ENCODE measurements at places on chromosomes 7 and 10.

DNA sequence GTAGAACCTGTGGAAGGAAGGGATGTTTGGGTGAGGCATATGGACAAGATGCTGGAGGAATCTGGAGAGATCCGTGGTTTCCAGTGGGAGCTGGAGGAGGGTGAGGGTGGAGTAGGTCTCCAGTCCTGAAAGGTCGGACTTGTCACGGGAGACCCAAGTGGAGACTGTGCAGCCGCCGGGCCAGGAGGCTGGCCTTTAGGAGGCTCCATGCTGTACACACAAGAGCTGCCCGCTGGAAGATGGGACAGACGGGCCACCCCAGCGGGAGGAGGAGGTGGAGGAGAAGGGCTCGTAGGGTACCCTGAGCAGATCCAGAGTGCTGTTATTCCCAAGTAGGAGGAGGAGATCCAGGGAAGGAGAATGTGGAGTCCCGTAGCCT, 106.7 kb downstream of the NKX6-2 start:
- DNase-seq: no peak

GRCh38 chr10:34297541-34298345, 517.4 kb downstream of the PARD3 start:
- DNase-seq: peak; percentile 22

- DNase-seq: peak; percentile 60
Observed at GRCh38 chr7:48424731-48425130, 253.5 kb downstream of the ABCA13 start.

- no peak for DNase-seq
Observed at GRCh38 chr10:75394221-75394620, 7.3 kb downstream of the ZNF503 start.

- DNase-seq: no peak
Observed at GRCh38 chr7:37511915-37512314, 63.3 kb upstream of the ELMO1 start.

DNA sequence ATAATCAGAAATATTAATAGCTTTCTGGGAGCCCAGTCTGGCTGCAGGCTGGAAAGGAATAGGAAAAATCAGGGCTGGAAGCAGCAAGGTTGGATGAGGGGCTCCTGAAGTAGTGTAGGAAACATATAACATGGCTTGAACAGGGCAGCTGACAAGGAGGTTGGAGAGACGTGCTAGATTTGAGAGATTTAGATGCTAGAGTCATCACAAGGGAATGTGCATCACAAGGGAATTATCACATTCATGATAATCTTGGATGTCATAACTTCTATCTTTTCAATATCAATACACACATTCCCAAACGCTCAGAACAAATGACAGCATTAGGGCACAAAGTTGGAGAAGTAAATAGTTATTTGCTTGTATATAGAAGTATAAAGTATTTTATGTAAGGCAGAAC, 120.9 kb upstream of the EGFR start:
- no peak for DNase-seq

DNA sequence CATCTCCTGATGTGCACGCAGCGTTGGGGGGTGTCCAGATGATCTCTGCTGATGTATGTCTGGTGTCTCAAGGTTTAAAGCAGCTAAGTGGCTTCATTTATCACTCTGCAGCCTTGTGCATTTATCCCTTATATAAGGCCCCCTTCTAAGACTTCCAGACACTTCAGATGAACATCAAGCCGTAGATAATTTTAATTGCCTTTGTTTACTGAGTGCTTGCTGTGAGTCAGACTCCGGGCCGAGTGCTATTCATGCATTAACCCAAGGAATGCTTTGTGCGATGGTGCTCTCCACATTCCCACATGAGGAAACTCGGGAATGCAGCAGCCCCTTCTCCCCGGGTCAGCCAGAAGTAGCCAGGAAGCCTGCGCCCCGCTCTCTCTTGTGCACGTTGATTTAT, 328.6 kb upstream of the COBL start:
- DNase-seq: no peak

DNA sequence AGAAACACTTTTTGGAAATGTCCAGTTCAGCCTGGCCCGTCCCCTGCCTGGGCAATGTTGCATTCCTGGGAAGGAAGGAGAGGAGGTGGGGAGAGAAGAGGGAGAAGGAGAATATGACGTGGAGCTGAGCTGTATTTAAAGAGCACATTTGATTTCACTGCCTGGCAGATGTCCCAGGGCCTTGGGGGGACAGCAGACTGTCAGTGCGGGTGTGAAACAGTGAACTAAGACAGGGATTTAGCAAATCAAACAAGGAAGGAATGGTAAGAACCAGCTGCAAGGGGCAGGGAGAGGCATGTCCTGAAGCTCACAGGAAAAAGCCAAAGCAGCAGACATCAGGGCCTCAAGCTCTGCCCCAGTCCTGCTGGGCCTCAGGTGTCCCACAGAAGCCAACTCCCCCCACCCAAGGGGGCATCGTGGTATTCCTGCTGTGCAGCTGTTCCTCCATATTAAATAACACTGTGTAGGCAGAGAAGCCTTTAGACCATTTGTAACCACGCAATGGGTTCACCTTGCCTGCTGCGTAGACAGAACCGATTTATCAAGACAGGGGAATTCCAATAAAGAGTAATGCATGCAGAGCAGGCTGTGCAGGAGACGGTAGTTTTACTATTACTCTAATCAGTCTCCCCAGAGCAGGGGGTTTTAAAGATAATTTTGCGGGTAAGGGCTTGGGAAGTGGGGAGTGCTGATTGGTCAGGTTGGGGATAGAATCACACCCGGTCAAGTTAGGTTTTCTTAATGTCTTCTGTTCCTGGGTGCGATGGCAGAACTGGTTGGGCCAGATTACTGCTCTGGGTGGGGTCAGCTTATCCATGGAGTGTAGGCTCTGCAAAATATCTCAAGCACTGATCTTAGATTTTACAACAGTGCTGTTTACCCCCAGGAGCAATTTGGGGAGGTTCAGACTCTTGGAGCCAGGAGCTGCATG, 18.3 kb downstream of the LEP start:
- no peak for DNase-seq

GRCh38 chr7:18978108-18978495, 139.3 kb downstream of the TWIST1 start:
- no peak for DNase-seq

DNA sequence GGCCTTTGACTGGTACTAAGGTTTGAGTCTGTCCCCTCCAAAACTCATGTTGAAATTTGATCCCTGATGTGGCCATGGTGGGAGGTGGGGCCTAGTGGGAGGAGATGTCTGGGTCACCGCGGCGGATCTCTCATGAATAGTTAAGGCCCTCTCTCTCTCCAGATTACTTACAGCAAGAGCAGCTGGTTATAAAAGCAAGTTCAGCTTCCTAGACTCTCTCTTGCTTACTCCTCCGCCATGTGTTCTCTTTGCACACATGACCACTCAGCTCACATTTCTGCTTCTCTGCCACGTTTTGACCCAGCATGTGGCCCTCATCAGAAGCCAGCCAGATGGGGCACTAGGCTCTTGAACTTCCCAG, 29.9 kb upstream of the ZMIZ1 start:
- no peak for DNase-seq

GRCh38 chr10:103998805-103999204, 31.9 kb downstream of the SLK start:
- DNase-seq: no peak

DNA sequence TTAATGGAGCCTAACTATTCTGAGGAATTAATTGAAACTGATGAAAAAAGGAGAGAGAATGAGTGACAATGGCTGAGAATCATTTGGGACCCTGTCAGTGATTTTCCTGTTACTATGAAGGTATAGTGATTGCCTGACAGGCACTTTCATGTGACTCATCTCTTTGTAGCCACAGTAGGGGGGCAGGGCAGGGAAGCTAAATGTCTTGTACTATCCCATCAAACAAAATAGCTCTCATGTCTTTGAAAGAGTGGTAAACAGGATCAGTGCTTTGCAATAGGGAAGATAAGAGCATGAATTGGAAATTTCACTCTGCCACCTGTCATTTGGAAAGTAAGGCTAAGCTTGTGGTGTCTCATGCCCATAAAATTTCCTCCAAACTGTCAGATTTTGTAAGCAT, 94.5 kb upstream of the GSDME start:
- no peak for DNase-seq

- no peak for DNase-seq
Observed at GRCh38 chr10:5965266-5965665, 12.1 kb downstream of the IL15RA start.

GRCh38 chr10:7593905-7594304, 72.9 kb downstream of the ITIH5 start:
- no peak for DNase-seq

DNA sequence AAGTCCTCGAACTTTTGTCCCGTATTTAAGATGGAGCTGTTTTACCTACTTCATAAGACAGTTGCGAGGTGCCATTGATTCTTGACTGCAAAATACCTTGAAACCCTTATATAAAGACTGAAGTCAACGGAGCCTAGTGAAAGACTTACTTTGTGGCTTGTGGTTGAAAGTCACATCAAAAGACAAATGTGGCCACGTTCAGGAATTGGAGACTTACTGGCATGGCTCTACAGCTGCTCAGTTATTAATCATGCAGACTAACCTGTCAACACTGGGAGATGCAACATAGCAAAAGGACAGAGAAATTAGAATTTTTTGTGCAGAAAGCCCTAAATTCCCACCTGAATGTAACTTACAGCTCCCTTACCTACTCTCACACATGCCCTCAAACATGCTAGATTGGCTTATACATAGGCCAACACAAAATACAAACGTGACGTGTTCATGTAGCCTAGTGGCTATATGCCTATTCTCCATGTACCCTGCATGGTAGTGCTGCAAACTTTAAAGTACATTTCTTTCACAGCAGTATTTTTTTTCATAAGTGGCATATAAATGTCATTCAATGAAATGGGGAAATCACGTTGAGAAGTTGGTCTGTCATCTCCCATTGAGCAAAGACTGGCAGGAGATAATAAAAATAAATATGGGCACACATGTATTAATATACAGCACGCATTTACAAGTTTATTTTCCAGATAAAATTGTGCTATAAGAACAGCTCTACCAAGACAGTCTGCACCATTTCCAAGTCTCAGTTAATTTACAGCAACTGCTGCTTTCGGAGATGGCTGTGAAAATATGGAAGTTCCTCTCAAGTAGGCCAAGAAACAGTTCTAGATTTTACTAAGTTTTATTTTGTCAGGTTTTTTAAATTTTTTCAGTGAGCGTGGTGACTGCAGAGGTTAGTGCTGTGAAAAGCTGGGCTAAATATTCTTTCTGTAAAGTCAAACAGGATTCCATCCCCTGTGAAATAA, 170.4 kb upstream of the C7orf33 start:
- no peak for DNase-seq

DNA sequence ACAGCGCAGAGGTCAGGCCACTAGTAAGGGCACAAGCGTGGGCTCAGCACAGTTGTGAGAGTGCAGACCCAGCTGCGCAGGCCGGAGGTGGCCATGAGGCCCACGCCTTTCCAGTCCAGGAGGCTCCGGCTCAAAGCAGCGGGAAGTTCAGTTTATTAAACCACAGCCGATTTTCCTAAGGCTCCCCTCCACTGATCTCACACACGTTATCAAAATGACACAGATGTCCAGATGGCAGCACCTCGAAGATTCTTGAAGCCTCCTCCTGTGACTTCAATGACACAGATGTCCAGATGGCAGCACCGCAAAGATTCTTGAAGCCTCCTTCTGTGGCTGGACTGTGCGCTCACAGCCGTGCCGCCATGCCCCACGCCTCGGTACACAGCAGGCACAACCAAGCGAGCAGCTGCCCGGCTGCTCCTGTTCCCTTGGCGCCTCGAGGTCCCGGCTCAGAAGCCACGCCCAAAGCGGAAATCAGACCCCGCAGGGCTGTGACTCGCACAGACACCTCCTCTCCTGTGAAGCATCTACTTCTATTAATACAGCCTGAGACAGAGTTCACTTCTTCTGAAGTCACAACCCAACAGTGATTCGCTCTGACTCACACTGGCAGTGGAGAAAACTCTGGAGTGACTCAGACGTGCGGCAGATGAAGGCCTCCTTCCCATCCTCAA, 122.7 kb downstream of the MAD1L1 start:
- no peak for DNase-seq

DNA sequence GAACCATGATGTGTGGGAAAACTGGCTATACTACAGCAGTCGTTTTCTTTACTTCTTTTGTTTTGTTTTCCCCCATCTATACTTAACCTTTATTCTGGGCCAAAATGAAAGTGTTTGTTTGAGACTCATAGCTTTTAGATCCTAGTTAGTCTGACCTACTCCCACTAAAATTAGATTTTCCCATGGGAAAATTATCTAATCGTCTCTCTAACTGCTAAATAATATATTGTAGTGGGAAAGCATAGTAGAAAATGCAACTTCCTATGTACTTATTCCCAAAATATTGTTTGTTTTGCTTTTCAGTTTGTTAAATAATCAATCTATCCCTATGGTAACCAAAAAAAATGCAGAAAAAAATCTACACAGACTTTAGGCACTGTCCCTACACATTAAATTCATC, 96.6 kb downstream of the NOC3L start:
- no peak for DNase-seq

DNA sequence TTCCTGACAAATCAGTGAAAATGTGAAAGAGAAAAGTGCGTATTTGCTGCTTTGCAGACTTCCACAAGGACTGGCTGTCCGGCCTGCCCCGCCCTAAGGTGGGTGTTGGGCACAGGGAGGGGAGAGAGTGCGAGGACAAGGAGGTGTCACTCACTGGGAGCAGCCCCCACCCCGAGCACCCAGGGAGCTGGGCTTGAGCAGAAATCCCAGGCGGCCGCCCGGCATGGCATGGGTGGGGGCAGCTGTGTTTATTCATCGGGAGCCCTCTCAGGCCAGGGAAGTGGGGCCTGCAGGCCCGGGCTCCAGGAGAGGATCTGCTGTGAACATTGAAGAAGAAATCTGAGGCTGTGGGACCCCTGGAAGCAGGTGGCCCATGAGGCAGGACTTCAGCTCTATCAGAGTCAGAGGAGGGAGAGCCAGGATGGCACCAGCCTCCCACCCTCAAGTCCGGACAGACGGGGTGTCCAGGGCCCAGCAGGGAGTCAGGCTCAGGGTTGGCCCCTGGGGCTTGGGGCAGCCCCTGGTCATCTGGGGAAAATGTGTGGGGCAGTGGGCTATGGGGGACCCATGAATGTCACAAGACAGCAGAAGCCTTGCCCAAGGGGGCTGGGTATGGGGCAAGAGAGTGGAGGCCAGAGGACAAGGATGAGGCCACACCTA, 164.4 kb upstream of the PPP2R2D start:
- DNase-seq: no peak

DNA sequence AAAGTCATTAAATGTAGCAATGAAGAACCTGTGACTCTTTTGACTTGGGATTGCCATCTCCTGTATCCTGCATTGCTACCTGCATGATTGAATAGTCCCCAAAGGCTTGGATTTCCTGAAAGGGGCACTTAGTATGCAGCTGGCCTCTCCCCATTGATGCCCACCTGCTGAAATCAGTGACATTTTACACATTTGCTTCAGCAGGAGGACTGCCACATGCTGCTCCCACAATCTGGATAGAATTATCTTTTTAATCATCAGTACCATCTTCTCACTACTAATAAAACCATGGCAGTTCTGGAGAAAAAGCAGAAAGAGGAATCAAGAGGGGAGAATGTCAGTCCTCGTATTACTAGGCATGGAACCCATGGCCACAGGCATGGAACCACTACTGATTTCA, 67.8 kb downstream of the SLC13A1 start:
- DNase-seq: no peak

All from NCI-H774 (cell line).